ENCODE measurements at places on chromosomes 12 and 14. TPM values are rescaled to one million over a fixed set of nuclear protein-coding genes. Genes with fewer than 3 reads are reported as not detected.

Gene SERPINA1
- 9.6 TPM for total RNA-seq

Gene CEP170B
- 72.1 TPM for total RNA-seq

Gene TTC6
- 0.34 TPM for total RNA-seq

Gene RTL1
- not detected for total RNA-seq

Gene NAA30
- 29.4 TPM for total RNA-seq

Gene RCOR1
- total RNA-seq = 27.0 TPM

Gene SCARB1
- total RNA-seq = 9.9 TPM

Gene FBXO21
- 84.4 TPM for total RNA-seq

Gene OTX2
- 0.68 TPM for total RNA-seq

Gene SOX5
- 0.07 TPM for total RNA-seq

Gene PTHLH
- total RNA-seq = 43.7 TPM

Gene RPS6KA5
- total RNA-seq = 5.5 TPM

Gene POMT2
- total RNA-seq = 20.7 TPM

Gene DLK1
- total RNA-seq = not detected

Gene PIWIL1
- total RNA-seq = not detected

Gene PLBD1
- 3.4 TPM for total RNA-seq

All from nasal cavity respiratory epithelium epithelial cell of viscerocranial mucosa (primary cell).